ENCODE measurements at places on chromosomes 2 and 18.

DNA sequence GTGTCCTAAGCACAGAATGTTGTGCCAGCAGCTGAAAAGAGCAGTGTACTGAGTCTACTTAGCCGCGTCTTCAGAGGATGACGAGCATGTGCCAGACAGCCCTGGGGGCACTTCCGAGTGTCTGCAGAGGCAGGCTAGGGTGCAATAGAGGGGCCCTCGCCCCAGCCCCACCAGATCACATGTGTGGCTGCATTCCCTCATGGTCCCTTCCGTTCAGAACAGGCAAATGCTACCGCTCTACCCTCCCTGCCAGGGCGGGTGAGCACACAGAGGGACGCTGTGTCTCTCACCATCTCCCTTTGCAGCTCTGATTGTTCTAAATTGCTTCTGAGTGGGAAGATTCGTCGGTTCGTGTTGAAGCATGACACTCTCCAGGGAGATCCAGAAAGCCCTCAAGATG lies 212.2 kb upstream of the RAB12 start:
- DNase-seq = no peak

- DNase-seq = no peak
These were observed 29.3 kb downstream of the OTOF start for GRCh38 chr2:26448651-26449050.

GRCh38 chr2:239143858-239144712 lies 256.7 kb downstream of the HDAC4 start:
- no peak for DNase-seq

DNA sequence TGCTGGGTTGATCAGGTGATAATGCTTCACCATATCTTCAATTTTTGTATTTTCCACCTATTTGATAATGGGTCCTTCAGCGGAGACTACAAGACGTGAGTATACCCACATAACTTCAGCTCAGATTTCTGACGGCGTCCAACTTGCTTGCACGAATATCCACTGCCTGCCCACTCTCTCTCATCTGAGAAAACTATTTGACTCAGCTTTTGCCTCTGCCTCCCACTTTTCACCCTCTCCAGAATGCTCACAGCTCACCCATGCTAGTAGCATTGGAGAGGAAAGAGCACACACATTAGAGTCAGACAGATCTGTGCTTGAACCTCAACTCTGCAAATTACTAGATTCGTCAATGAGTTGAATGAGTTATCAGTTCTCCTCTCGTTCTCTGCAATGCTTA lies 166.8 kb downstream of the BCL2 start:
- no peak for DNase-seq

GRCh38 chr2:138502255-138503086 lies 901 bp downstream of the SPOPL start:
- DNase-seq = no peak

Measured in T-helper 2 cell (primary cell).